ENCODE measurements at places on chromosomes 6 and 20.

DNA sequence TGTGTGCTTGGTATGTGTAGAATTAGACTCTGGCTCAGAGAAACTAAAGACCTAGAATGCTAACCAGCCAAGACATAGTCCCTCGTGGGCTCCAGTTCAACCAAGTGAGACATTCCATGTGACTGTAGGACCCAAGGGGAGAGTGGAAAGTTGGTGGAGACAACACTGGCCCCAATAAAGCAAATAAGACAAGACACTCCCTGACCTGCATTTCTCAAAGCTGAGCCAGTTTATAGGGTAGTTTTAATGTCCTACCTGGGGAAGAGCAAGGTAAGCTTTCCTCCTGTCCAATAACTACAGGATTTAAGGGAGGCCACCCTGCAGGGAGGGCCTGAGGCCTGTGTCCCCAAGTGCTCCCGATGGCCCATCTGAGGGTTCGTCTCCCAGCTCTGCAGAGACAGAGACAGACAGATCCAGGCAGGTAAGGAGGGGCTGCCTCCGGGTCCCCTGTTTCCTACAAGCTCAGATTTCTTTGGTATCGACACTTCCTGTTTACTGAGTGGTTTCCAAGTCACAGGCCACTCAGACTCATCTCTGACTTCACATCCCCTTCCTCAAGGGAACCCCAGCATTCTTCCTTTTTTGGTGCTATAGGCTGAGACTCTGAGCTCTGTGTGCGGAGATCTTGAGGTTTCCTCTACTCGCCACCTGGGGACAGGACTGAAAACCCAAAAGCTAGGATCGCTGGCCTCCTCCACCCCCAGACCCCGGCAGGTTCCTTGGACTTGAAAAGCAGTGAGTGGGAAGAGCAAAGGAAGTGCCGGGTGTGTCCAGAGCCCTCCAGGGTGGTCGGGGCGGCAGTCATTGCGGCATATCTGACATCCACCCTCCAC, 92.4 kb downstream of the PRND start:
- no peak for DNase-seq

DNA sequence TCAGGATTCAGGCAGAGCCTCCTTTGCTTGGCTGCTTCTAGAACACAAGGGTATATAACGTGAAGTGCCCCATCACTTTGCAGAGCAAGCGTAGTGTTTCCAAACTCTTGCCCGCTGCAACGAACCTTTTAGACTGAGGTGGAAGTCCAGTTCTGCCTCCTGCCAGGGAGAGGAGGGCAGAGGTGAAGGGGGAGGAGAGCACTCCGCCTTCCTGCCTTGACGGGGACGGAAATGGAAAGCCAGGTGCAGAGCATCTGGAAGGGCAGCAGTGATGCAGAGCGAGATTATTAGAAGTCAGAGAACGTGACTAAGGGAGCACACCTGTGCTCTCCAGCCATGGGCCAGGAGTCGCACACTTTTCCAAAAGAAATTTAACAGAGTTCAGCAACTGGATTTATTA, 63.4 kb downstream of the RREB1 start:
- no peak for DNase-seq

DNA sequence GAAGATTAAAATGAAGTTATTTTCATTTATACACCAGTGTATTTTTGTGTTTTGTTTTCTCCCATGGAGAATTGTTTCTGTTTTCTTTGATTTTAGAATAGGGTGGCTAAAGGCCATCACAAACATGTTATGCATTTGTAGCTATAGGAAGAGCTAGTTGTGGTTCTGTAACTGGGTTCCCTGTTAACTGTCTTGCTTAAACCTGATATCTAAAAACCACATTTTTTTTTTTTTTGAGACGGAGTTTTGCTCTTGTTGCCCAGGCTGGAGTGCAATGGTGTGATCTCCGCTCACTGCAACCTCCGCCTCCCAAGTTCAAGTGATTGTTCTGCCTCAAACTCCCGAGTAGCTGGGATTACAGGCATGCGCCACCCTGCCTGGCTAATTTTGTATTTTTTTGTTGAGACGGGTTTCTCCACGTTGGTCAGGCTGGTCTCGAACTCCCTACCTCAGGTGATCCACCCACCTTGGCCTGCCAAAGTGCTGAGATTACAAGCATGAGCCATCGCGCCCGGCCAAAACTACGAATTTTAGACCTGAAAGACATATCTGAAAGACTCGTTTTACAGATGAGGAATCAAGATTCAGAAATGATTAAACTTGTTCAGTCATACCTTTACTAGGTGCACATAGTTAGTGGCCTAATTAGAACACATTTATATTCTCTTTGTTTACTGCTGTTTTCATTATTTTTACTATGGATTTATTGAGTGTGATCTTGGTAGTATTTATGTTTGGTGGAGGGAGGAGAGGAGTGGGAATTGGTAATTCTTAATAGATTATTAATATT, 18.0 kb downstream of the SCAF8 start:
- DNase-seq: no peak

- DNase-seq: no peak
Measured at GRCh38 chr20:13432126-13432525, 206.6 kb downstream of the TASP1 start.

DNA sequence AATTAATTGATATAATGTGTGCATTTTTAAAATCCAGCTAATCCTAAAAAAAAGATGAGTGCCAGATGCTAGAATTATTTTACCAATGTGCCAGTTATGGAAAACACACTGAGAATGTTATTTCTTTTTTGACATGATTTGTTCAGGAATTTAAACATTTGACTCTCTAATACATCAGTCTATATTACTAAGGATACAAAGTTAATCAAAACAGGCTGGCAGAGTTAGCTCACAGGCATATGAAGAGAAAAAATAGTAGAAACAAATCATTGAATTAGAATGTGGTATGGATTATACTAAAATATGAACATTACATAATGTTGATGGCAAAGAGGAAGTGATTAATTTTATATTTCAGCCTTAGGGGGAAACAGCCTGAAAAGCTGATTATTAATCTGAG, 368.3 kb upstream of the GJE1 start:
- no peak for DNase-seq

DNA sequence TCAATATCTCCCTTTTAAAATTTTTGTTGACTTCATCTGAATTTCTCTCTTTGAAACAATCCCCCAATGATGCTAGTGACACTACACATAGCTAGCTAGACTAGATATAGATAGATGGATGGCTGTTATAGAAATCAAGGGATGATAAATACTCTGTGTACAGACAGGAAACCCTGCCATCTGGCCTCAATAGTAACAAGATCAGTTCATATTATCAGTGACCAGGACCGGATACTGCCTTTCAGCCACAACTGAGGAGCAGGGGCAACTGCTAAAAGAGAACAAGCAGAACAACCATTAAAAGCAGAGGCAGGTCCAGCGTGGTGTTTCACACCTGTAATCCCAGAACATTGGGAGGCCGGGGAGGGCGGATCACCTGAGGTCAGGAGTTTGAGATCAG, 118.3 kb upstream of the FAM184A start:
- DNase-seq: no peak

GRCh38 chr6:25834950-25835349, 3.1 kb upstream of the SLC17A1 start:
- DNase-seq: no peak

Data from NCI-H187 (cell line).